HT-29 (cell line): ENCODE measurements at places on chromosomes 12 and 14.

DNA sequence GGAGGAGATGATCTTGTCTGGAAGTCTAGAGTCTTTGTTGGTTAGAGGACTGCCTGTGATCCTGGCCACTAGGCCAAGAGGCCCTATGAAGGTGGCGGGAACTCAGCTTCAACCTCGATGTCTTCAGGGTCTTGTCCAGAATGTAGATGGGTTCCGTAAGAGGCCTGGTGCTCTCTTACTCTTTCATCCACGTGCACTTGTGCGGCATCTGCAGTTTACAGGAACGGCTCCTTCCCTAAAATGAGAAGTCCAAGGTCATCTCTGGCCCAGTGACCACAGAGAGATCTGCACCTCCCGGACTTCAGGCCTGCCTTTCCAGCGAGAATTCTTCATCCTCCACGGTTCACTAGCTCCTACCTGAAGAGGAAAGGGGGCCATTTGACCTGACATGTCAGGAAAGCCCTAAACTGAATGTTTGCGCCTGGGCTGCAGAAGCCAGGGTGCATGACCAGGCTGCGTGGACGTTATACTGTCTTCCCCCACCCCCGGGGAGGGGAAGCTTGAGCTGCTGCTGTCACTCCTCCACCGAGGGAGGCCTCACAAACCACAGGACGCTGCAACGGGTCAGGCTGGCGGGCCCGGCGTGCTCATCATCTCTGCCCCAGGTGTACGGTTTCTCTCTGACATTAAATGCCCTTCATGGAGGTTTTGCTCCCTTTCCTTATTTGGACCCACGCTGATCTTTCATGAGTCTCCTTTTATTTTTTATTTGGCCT lies 17.7 kb downstream of the WNT5B start:
- no peak for DNase-seq

DNA sequence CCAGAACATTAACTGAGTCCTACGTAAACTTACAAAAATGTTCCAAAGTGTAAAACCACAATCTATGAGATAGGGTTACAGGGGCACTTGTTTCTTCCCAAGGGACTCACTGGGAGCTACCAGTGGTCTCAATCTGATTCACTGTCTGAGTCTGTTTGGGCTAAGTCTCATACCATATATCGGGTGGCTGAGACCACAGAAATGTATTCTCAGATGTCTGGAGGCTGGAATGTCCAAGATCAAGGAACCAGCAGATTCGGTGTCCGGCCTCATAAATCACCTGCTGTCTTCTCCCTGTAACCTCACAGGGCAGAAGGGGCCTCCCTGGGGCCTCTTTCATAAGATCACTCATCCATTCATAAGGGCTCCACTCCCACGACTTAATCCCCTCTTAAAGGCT lies 616.3 kb upstream of the TMEM132C start:
- DNase-seq, result no peak

GRCh38 chr12:89890161-89890560 lies 181.5 kb upstream of the ATP2B1 start:
- no peak for DNase-seq

- DNase-seq, result no peak
These were observed 1.7 kb downstream of the ABCD2 start for GRCh38 chr12:39617887-39618286.

- no peak for DNase-seq
These were observed 171.8 kb upstream of the FOXN3 start for GRCh38 chr14:89588840-89589296.

GRCh38 chr12:50925342-50925651 lies 27.0 kb upstream of the HIGD1C start:
- DNase-seq, result no peak
